Bronchial epithelial cell (primary cell): ENCODE measurements at places on chromosomes 12 and 14.

DNA sequence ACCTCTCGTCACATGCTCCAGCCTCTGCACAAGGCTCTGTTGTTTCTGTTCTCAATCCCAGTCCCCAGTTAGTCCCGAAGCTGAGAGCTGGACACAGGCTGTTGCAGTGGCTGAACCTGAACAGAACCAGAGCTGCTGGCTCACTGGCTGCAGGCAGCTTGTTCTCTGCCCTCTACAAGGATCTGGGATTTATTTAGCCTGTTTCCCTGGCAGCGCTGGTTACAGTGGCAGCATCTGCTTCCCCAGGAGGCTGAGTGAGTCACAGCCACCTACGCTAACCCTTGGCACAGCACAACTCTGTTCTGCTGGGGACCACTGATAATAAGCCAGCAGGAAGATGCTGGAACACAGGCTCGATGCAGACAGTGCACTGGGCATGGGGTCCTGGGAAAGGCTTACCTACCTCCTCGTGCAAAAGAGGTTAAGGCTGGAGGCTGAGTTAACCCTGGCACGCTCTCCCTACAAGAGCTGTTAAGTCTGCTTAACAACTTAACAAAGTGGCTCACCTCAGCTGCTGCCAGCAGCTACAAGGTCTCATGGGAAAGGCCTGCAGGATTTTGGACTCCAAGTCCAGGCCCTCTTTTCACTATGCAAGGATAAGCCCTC, 299.6 kb downstream of the PCNX1 start:
- DNase-seq, result peak; percentile 82

DNA sequence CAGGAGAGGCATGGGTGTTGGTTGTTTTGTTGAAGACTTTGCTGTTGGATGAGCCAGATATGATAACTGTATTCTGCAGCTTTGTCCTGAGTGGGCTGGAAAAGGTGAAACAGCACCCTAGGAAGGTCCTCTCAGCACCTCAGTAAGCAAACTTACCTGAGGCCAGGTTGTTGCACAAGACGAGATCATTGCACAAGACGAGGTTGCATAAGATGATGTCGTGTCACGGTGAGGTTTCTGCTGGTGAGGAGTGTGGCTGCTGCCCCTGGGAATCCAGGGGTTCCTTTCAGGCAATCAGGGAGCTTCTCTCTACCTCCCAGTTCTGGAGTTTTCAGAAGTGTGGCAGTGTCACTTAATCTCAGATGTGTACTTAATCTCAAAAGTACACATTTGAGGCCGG, 85.6 kb downstream of the GLT1D1 start:
- DNase-seq, result peak; percentile 55

GRCh38 chr12:108327621-108328344, 11.3 kb downstream of the CMKLR1 start:
- no peak for DNase-seq

DNA sequence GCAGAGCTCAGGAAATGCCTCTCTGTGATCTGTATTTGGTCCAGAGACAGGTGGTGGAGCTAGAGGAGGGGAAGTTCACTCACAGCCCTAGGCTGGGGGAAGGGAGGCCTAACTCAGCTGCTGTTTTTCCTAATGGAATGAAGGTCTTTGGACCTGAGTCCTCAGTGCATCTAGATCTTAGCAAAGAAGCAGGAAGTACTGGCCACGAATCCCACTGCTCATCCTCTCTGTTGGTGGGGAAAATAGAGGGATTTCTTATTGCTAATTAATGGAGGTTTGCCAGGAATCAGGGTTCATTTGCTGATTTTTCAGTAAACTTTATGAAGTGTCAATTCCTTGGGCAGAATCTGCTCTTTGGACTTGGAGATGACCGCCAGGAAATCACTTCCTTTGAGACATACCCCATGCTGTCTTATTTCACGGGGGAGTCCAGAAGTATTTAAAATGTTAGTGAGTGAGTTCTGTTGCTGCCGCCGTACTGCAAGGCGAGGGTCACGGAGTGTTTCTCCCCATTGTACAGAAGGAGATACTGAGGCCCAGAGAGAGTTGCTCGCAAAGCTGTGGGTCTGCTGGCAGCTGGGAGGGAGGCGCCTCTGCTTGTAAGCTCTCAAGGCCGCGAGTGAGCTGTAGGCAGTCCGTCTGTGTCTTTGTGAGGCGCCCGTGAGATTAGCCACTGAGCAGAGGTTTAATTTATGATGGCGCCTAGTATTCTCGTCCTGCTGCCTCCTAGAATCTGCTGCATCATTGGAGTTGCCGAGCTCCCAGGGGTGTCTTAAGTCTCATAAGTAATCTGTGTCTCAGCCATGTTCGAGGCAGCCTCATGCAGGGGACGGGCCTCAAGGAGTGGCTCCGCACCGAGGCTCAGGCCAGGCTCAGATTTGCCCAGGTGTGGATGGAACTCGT, 88.2 kb downstream of the TSPAN9 start:
- DNase-seq, result no peak

DNA sequence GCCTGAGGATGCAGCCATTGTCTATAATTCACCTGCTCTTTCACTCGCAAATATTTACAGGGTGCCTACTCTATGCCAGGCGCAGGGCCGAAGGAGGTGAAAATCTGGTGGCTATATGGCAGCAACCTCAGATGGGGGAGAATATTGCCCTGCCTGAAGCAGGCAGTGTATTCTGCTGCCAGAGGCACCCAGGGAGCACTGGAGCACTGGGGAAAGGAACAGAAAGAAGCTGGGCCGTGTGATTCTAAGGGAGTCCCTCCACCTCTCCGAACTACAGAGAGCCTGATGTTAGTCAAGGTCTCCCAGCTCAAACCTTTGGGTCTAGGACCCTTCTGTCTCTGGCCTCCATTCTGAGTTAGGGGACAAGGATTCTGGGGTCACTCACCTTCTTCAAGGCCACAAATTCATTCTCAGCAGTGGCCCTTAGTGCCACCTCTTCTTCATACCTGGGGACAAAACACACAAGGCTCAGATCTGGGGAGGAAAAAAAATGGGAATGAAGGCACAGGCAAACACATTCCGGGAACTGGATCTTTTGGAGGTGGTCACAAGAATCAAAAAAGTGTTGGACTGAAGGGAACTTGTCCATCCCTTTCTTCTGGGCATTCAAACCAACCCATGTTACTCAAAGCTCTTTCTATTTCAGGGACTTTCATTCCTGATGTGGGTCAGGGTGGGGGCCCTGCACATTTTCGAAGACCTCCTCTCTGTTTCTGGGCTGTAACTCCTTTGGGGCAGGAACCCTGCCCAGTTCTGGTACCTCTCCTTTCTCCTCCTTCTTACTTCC, 19.3 kb upstream of the KRT86 start:
- no peak for DNase-seq

- DNase-seq, result no peak
Measured at GRCh38 chr12:17035372-17035771, 429.4 kb upstream of the LMO3 start.

DNA sequence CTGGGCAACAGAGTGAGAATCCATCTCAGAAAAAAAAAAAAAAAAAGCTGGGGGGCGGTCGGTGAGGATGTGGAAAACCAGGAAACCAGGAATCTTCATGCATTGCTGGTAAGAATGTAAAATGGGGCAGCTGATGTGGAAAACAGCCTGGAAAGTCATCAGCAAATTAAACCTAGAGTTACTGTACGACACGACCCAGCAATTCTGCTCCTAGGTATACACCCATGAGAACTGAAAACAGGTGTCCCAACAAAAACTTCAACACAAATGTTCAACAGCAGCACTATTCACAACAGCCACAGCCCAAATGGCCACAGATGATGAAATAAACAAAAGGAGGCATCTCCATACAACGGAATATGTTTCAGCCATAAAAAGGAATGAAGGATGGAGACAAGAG, 97.3 kb downstream of the NCOR2 start:
- no peak for DNase-seq

DNA sequence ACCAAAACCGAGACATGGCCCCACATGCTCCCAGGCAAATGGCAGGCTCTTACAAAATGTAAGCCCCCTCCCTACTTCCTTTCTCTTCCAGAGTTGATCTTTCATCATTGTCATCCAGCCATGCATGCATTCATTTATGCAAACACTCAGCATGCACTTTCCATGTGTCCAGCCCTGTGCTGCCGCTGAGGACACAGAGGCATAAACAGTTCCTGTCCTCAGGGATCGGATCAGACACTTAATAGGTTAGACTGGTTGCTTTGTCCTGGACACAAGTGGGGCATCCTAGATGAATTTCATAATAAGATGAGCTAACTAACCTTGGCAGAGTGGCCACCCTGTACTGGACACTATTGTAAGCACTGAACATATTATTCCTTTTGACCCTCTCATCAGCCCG, 23.1 kb downstream of the PRIMA1 start:
- DNase-seq, result no peak

DNA sequence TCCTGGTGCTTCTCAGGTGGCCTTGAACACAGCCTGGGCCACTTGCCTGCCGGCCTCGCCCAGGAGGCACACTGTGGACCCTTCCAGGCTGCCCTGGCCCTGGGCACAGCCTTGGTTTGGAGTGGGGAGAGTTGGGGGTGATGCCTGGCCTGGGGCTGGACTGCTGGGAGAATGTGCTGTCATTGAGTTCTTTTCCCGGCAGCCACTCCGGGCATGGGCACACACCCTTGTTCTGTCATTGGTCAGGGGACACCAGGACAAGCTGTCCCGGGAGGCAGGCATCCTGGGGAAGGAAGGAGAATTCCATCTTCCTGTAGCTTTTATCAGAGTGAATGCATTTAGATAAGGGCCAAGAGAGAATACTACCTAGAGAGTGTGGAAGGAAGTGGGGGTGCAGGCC, 61.8 kb upstream of the RIN3 start:
- no peak for DNase-seq

- DNase-seq, result peak; percentile 5
Measured at GRCh38 chr12:61750604-61751003, 509.6 kb upstream of the USP15 start.

GRCh38 chr12:50212071-50212467, 44.9 kb upstream of the CERS5 start:
- DNase-seq, result no peak

GRCh38 chr12:113424915-113425823, 3.0 kb downstream of the SDSL start:
- DNase-seq, result peak; percentile 18

GRCh38 chr12:64404470-64405256, 471 bp downstream of the XPOT start:
- peak; percentile 22 for DNase-seq

DNA sequence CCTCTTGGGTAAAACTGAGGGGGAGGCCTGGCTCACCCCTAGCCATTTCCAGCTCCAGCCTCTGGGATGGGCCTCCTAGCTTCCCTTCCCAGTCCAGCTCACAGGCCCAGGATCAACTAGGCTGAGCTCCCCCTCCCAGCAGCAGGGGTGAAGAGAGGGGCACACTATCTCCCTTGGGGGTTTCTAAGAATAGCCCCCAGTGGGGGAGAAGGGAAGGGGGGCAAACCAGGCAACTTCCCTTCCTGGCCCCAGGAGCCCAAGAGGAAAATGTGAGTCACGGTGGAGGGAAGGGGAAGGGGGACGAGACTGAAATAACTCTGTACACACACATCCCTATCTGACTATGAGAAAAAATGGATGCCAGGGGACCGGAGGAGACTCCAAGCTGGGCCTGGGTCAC, 9.0 kb downstream of the ADCY6 start:
- DNase-seq, result no peak

DNA sequence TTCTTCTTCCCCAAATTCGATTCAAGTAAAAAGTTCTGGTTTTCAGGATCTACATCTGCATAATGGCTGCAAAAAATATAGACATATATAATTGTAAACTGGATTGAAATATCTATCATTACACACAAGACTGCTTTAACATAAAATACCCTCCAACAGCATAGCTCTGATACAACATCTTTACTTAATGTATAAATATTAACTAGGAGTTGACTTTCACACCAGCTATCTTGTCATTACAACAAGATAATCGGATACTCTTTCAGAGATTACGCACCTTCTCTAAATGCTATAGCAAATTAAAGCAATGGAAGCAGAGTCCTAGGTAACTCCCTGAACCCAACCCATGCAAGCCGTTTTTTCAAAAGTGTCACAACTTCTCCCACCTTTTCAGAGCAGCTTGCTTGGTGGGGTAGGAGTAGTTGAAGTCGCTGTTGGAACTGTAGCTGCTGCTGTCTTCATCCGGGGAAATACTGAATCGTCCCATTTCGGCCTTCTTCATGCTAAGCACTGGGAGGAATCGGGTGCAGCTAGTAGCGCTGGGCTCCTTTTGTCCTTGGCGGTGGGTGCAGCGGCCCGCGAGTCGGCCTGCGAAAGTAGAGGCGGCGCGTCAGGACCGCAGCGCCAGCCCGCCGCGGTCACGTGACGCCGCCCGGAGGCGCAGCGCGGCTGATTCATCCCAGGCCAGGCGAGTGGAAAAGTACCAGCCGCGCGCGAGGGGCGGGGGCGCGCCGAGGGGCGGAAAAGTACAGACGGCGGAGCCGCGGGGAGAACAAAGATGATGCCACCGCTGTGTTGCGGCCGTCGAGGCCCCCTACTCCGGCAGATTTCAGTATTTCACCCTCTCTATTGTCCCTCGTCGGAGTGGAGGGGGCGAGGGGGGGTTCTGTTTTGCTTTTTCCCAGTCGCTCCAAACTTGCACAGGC, 1.5 kb downstream of the SLC38A2 start:
- DNase-seq, result no peak

- DNase-seq, result no peak
Measured at GRCh38 chr12:62934799-62935674, at the start of gene PPM1H. Gene PPM1H, minus strand, starts transcription at chr12:62935150. Its CDS starts 414 bp downstream, at chr12:62934736.

DNA sequence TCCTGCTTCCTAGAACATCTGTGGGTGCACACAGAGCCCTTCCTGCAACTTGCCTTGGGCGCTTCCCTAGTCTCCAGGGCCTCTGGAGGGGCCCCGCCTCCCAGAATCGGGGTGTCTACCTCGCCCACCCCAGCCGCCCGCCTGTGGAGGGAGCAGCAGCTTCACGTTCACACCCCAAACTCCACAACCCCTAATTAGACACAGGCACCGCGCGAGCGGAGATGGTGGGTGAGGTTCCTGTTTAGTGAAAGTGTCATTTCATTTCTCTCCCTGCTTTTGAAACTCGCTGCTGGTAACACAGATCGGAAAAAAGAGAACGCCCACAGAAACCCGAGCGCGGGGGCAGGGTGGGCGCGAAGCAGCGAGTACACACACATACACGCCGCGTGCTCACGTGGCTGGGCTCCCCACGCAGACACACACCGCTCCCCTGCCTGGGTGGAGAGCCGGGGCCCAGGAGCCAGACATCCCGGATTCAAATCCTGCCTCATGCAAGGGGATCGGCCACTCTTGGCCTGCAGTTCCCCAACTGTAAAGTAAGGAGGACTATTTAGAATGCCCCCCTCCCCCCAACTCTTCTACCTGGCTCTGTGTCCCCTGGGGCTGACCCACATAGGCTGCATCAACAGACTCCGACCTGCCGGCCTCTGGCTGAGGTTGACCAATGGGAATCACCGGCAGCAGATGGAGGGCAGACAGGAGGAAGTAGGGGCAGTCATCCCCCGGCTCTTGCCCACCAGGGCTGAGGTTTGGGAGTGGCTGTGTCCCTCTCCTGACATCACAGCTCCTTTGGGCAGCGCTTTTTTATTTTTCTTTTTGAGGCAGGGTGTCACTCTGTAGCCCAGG, 79.2 kb upstream of the NCOR2 start:
- no peak for DNase-seq

- no peak for DNase-seq
Measured at GRCh38 chr14:53865711-53866110, 90.9 kb downstream of the BMP4 start.

- DNase-seq, result no peak
Measured at GRCh38 chr12:123384318-123384993, 524 bp downstream of the KMT5A start.

- no peak for DNase-seq
Measured at GRCh38 chr14:106044949-106045596, 518.7 kb downstream of the TMEM121 start.

GRCh38 chr14:66503532-66503931, 4.4 kb upstream of the GPHN start:
- DNase-seq, result peak; percentile 76

- peak; percentile 94 for DNase-seq
Measured at GRCh38 chr12:59077575-59078426, 157.5 kb upstream of the LRIG3 start.

GRCh38 chr14:24705840-24706239, 71.8 kb upstream of the GZMB start:
- DNase-seq, result no peak
